GM12892 (cell line): ENCODE measurements at places on chromosomes 12 and 14.

DNA sequence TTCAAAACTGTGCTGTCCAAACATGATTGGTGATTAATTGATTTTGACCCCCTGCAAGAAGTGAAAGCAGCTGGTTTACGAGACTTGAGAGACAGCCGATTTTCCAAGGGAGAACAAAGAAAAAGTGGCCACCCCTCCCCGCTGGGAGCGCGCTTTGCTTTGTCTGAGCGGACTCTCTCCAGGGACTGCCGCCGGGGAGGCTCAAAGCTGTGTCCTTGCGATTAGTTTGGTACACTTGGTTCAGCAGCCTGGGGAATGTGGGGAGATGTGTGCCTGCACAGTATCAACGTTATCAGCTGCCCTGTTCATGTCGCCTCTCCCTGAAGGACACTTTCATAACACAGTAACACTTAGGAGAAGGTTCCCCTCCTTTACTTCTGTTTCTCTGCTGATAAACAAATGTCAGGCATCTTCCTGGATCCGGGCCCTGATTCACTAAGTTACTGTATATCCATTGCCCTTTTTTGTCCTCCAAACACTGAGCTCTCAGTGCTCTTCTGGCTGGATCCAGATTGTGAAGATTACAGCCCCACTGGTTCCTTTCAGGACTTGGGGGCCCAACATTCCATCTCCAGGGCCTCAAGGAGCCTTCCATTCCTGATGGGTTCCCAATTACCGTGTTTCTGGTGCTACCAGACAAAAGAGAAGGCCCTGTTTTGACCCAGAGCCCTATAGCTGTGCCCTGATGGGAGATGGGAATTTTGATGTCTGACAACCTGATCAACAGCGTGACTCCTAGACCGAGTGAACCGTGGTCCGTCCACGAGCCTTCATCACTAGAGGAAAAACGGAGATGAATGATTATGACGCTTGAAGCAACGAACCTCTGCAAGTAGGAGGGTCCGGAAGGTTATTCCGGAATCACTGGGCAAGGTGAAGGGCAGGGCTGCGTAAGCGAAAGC lies 31.7 kb upstream of the TUBA1C start:
- DNase-seq: no peak

DNA sequence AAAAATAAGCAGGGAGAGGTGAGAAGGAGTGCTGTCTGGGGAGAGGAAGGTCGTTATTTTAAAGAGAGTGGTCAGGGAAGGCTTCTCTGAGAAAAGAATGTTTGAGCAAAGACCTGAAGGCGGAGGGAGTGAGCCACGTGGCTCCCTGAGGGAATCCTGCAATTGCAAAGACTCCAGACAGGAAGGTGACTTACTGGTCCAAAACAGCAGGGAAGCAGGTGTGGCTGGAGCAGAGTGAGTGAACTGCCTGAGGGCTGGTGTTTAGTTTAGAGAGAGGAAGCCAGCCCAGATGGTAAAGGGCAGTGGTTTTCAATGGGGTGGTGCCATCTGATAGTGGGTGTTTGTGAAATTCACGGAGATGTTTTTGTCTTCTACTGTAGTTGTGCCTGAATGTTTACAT lies 58.8 kb upstream of the LTA4H start:
- DNase-seq: no peak

DNA sequence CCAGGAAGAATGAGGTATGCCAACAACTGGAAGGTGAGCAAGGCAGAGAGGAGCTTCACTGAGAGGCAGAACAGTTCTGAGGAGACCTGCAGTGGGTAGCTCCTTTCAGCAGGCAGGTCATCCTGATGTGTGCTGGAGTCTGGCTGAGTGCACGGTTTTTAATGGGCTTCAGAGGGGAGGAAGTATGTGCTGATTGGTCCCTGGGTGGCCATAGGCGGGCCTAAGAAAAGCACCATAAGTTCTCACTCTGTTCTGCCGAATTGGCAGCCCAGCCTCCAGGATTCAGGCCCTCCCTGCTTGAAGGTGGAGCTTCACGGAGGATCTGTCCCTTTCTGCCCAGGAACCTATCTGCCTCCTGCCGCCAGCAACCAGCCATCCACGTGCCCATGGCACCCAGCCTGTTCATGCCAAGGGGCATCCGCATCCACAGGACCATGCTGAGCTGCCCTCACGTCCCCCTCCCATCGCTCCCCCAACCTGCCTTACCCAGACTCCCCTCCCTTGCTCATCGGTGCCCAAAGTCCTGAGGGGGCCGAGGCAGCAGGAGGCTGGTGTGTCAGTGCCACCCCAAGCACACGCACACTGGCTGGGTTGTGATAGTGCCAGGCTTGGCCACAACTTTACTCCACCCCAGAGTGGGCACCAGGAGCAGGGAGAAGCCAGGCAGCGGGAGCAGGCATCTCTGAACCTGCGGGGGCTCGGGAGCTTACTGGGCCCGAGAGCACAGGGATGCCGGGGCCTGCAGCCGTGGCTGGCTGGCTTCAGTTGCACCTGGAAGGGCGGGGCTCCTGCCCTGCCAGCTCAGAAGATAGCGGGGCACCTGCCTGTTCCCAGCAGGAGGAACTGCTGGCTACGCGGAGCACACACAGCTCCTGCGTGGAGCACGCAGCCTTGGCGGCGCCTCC lies 608.4 kb upstream of the FOXG1 start:
- no peak for DNase-seq

DNA sequence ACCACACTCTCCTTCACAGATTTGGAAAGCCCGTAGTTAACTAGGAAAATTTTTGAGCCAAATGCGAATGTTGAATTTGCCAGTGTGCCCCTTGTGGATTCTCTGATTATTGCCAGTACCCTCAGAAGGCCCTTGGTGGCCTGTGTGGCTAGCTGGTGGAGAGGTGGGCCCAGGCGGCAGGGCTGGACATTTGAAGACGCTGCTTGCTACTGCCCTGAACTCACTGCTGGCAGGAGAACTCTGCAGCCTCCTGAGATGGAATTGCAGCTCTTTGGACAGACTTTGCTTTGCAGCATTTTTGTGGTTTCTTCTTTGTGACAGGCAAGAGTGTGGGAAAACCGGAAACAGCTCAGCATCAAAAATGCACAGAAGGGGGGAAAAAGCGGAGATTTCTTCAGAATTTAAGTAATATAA lies 97.6 kb downstream of the TGFB3 start:
- no peak for DNase-seq

GRCh38 chr12:105116969-105117368 lies 9.4 kb downstream of the WASHC4 start:
- DNase-seq: no peak

- no peak for DNase-seq
Observed at GRCh38 chr14:102868956-102869547, 53.4 kb upstream of the AMN start.

DNA sequence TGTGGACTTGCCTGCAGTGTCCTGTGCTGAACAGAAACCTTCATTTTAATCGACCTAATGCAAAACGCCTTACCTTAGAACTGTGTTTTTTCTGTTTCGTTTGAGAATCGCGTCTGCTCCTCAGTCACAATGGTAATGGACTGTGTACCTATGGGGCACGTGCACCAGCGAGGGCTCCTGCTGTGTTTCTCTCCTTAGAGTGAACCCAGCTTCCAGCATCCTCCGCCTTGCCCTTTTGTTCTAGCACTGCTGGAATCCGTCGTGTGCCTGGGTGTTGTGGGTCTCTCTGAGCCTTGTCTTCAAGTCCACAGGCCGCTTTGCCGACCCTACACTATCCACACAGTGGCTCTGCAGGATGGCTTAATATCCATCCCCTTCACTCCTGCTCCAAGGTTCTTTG lies 3.6 kb downstream of the AMN start:
- DNase-seq: no peak

- DNase-seq: no peak
Observed at GRCh38 chr12:62331306-62331705, 71.1 kb downstream of the USP15 start.

DNA sequence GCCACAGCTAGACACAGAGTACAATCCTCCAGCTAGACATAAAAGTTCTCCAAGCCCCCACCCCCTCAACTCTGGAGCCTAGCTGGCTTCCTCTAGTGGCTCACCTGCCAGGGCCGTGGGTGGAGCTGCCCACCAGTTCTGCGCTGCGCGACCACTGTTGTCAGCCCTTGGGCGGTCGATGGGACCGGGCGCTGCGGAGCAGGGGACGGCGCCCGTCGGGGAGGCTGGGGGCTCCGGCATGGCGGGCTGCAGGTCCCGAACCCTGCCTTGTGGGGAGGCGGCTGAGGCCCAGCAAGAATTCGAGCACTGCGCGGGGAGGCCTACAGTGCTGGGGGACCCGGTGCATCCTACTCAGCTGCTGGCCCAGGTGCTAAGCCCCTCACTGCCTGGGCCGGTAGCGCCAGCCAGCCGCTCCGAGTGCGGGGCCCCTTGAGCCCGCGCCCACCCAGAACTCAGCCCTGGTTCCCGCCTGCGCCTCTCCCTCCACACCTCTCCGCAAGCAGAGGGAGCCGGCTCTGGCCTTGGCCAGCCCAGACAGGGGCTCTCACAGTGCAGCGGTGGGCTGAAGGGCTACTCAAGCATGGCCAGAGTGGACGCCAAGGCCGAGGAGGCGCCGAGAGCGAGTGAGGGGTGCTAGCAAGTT lies 51.0 kb downstream of the RTN1 start:
- DNase-seq: no peak

- no peak for DNase-seq
Observed at GRCh38 chr14:23800811-23801210, 152.8 kb upstream of the DHRS4 start.

GRCh38 chr12:128190614-128191013 lies 76.4 kb upstream of the TMEM132C start:
- no peak for DNase-seq

DNA sequence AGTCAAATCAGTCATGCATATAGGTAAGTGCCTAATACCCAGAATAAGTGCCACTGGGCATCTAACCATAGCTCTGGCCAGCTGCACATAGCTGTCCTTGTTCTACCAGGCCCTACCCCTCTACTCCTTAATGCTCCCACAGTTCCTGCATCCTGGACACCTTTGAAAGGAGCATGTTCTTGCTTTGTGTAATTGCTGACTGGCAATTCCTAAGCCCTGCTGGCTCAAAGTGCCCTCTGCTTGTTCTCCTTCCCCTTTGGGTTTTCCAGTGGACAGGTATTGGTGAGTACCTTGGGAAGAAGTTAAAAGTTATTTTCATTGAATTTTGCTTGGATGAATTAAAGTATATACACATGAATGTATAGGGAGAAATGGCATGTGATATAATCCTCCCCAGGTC lies 516.4 kb downstream of the ETNK1 start:
- no peak for DNase-seq

DNA sequence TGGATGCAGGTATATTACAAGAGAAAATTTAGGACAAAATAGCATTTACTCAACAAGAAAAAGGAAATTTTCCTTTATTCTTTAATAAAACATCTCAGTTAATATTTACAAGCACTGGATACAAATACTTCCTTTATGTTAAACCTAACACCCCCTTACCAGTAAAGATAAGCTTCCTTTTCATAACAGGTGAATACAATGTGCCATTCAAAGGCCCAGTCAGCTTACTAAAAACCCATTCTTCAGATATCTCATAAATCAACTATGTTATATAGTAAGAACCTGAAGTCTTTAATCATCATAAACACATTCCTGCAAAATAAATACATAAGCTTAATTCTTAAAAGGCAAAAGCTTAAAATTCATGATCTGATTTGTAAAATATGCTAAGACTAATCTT lies 52.6 kb downstream of the LRP6 start:
- no peak for DNase-seq

DNA sequence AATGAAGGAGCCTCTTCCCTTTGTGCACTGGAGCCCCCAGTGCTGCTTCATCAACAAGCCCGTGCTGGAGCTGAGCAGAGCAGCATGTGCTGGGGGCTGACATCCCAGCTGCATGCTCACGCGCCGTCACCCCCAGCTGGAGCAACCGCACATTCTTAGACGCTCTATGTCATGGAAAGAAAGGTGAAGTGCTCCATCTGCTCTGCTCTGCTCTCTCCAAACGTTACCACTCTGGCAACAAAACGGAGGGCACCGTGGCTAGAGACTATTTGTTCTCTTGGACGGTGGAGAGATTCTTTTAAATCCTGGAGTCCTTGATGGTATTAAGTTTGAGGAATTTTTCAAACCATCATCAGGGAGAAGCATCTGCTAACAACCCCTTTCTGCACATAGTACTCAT lies 208.4 kb downstream of the C12orf75 start:
- DNase-seq: no peak

DNA sequence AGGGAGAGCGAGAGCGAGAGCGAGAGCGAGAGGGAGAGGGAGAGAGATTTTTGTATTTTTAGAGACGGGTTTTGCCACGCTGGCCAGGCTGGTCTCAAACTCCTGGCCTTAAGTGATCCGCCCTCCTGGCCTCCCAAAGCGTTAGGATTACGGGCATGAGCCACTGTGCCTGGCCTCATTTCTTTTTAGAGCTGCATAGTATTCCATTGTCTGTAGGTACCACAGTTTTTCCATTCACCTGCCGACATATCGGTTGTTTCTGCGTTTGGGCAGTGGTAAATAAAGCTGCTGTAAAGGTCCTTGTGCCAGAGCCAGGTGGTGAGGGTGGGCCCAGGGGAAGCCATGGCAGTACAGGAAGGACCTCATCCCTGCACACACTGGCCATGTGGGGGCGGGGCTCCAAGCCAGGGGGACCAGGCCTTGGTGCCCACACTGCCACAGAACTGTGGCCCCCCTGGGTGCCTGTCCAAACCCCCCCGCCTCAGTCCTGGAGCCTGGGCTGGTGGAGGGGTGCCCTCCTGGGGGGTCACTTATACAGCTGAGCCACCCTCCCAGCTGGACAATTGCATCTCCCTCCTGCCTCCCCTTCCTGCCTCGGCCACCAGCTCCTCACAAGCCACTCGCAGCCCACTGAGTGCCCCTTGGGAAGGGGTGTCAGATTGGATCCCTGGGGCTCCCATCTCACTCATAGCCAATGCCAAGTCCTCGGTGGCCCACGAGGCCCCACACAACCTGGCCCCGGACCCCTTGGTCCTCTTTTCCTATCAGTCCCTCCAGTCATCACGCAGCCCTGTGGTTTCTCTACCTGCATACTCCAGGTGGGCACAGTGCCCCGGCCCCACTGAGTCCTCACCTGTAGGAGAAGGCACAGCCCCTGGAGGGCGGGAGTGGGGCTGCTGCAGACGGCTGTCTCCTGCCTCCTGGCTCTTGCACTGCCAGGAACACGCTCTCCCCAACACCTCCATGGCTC lies 1.7 kb upstream of the PUS1 start:
- no peak for DNase-seq

GRCh38 chr14:58439476-58439875 lies 12.0 kb downstream of the KIAA0586 start:
- DNase-seq: no peak

- no peak for DNase-seq
Observed at GRCh38 chr12:80553316-80553715, 109.3 kb downstream of the PTPRQ start.

DNA sequence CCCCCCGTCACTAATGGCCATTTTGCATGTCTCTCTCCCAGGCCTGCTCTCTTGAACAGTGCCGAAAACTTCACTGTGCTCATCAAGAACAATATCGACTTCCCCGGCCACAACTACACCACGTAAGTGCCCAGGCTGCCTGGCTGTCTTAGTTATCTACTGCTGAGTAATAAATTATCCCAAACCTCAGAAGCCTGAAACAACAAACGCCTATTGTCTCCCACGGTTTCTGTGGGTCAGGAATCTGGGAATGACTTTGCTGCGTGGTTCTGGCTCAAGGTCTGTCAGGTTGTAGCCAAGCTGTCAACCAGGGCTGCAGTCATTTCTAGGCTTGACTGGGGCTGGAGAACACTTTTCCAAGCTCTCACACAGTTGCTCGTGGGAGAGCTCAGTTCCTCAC lies 32.6 kb downstream of the P2RX7 start:
- no peak for DNase-seq

- no peak for DNase-seq
Observed at GRCh38 chr14:71713451-71713850, 218.8 kb upstream of the RGS6 start.

- DNase-seq: peak; percentile 59
Observed at GRCh38 chr12:50057000-50057841, at the start of gene ASIC1. TSS of gene ASIC1 (plus strand) at chr12:50057596. CDS start at chr12:50058767, 1,171 bp downstream.

GRCh38 chr14:23404331-23404900 lies 3.7 kb downstream of the MYH6 start:
- no peak for DNase-seq
